Suppressor macrophage (primary cell): ENCODE measurements at places on chromosomes 11 and 22.
A peak's percentile ranks its signal among the peaks of the same experiment; 100 is the strongest.

DNA sequence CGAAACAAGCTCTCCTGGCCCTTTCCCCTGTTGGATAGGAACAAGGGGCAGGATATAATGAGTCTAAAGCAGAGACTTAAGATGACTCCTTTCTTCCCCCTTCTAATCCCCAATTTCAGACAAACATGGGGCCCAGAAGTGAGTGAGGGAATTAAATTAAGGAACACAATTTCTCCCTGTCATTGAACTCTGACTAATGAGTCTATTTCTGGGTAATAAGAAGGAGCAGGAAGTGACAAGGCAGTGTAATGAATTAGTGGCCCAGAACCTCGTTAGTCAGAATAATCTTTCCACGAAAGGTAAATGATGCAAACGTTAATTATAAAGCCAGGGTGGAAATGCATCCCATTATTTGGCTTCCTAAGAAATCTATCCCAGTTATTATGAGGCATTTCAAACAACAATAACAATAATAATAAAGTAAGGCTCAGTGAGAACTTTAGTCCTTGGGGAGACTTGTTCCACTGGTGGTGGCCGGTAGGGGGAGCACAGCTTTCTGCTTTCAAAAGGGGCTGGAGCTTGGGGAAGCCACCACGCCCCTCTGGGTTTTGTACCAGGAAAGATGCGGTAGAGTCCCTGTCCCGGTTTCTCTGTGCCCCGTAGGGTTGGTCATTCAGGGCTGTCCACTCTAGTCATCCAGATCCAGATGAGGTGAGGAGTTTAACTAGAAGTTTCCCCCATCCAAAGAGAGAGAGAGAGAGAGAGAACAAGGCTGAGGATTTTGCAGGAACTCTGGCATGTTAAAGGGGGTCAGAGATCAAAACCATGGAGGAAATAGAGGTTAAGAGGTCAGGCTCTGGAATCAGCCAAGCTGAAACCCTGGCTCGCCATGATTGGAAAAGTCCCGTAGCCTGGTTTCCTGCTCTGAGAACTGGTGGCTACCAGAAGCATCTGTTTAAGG is 298.3 kb downstream of the NTM start:
- DNase-seq, result peak; percentile 77

DNA sequence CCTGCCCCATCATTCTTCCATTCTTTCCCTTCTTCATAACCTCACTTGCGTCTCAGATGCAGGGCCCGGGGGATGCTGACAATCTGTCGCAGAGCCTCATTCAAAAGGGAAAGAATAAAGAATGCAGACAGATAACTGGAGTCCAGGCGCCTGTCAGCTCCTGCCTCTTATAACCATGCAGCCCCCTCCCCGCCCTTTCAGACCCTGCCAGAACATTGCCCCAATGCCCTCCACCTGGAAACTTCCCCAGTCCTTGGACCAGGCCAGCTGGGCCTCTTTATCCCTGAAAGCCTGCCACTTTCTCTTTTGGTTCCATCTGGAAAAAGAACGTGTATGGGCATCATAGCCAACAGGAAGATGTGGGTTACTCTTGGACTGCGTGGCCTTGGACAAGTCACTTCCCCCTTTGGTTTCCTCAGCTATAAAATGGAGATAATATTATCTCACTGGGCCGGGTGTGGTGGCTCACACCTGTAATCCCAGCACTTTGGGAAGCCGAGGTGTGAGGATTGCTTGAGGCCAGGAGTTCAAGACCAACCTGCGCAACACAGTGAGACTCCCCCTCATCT is 2.1 kb upstream of the TCF20 start:
- peak; percentile 38 for DNase-seq

GRCh38 chr11:68052137-68052873 is 13.5 kb downstream of the TCIRG1 start:
- no peak for DNase-seq

DNA sequence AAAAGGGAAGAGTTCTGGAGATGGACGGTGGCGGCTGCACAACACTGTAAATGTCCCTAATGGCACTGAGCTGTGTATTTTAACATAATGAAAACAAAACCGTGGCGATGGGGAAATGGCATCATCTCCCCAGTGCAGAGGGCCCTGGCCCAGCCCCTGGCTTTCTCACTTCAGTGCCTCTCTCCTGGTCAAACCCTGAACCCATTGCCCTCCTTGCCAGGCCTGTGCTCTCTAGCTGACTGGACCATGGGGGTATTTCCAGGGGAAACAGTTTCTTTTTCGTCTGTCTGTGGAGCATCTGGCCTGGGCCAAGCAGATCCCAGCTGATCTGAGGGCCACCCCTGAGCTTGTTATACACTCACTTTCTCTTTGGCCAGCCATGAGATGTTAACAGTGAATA is 17.4 kb upstream of the NAP1L4 start:
- DNase-seq, result no peak

- DNase-seq, result no peak
Observed at GRCh38 chr11:115199481-115200069, 304.6 kb downstream of the CADM1 start.

- peak; percentile 21 for DNase-seq
Observed at GRCh38 chr11:10544491-10545465, 3.8 kb upstream of the RNF141 start.

GRCh38 chr11:76897233-76897632 is 36.5 kb downstream of the ACER3 start:
- no peak for DNase-seq
